ENCODE measurements at places on chromosomes 16 and 17.
A peak's percentile ranks its signal among the peaks of the same experiment; 100 is the strongest.

- DNase-seq, result no peak
These were observed 745.2 kb downstream of the WWOX start for GRCh38 chr16:78844682-78845081.

DNA sequence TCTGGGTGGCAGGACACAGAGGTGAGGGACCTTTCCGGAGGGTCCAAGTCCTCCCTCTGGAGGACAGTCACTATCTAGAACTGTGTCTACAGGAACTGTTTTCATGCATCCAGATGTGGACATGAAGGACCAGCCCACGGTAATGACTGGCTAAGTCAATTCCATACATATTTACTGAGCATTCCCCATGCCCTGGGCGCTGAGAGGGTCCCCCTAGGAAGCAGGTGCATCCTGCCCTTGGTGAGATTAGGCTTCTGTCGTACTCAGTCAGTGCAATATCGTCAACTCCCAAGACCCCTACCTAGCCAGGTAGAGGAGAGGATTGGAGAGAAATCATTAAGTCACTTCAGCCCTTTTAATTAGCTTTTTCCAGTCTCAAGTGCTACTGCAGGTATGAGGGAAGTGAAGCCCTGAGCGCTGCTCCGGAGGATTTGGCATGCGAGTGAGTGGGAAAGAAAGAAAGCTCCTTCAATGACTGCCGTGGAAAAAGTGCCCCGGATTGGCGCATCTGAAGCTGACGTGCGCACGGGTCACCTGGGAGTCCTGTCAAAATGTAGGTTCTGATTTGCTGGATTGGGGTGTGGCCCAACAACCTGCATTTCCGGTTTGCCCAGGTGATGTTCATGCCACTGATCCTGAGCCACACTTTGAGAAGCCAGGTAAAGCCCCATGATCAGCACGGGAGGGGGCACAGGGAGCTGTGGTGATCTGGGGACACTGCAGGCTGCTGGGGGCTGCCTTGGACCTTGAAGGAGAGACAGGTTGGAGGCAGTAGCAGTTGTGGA, 367.4 kb upstream of the TNRC6C start:
- no peak for DNase-seq

GRCh38 chr16:57349212-57350031, 9.2 kb upstream of the CCL22 start:
- DNase-seq, result no peak

DNA sequence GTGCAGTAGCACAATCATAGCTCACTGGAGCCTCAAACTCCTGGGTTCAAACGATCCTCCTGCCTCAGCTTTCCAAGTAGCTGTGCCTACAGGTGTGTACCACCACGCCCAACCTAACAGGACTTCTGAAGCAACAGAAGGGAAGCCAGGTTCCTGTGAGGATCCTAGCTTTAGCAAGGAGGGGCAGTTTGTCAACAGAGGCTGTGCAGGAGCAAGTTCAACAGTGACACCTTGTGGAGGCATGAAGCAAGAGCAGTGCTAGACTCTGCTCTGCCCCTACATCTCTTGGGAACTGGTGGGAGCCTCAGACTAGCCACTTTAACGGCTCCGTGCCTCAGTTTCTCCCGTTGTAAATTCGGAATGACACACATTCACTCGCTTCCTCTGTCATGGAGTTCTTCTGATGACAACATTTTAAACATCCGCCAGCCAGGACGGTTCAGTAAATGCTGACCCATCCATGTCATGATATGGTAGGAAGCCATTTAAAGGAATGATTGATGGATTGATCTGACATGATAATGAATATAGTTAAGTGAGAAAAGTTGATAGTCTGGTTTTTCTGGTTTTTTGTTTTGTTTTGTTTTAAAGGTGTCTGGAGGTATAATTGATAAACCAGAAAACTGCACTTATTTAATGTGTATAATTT, 218.7 kb downstream of the MRTFB start:
- no peak for DNase-seq

DNA sequence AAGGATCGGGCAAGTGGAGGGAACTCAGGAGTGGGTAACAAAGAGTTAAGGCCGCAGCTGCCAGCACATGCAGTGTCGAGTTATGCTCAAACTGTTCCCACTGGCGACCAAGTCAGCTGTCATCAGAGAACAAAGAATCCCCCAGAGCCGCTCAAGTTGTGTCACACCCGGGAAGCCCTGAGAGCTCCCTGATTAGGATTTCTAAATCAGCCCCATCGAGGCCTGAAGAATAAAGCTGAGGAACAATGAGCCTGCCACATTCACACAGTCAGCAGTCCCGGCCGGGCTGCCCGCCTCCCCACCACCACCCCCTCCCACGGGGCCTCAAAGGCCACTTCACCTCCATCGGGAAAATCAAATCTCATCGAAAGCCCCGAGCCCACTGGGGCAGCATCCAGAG, 84.5 kb downstream of the SOX9 start:
- DNase-seq, result no peak

- DNase-seq, result no peak
These were observed 79.5 kb upstream of the DHX40 start for GRCh38 chr17:59485946-59486345.

- DNase-seq, result peak; percentile 74
These were observed 7.0 kb downstream of the CORO6 start for GRCh38 chr17:29615492-29616299.

- DNase-seq, result no peak
These were observed 58.8 kb downstream of the RPTOR start for GRCh38 chr17:80603396-80603795.

DNA sequence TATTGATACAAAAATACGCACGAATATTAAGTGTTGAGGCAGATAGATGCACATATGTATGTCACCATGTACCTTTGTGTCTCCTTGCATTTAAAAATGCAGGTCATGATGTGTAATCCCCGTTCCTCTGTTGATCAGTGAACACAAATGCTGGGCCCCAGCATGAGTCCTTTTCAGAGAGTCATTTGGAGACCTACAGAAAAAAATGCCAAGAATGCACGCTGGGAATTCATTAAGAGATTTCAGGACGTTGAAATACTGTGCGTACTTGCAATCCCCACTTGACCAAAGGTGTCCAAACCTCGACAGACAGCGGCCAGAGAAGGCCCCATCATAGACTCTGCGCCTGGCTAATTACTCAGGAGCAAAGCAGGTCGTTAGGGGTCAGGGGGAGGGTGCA, 496.0 kb downstream of the MAF start:
- DNase-seq, result no peak

DNA sequence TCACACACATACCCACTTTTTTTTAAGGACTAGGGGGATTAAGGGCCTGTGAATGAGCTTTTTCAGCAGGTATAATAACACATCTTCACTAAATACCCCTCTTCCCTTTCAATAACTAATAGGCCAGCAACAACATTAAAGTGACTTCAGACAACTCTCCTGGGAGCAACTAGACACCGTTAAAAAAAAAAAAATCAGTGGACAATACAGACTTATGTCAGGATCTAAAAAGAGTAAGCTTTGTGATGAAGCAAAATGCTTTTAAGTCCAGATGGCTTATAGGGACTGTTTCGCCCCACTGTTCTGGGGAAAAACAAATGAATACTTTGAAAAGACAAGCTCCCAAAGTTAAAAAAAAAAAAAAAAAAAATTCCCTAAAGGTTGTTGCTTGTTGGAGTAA, 29.0 kb downstream of the SPAG9 start:
- no peak for DNase-seq

GRCh38 chr17:82898976-82899514, 59.2 kb upstream of the ZNF750 start:
- no peak for DNase-seq

DNA sequence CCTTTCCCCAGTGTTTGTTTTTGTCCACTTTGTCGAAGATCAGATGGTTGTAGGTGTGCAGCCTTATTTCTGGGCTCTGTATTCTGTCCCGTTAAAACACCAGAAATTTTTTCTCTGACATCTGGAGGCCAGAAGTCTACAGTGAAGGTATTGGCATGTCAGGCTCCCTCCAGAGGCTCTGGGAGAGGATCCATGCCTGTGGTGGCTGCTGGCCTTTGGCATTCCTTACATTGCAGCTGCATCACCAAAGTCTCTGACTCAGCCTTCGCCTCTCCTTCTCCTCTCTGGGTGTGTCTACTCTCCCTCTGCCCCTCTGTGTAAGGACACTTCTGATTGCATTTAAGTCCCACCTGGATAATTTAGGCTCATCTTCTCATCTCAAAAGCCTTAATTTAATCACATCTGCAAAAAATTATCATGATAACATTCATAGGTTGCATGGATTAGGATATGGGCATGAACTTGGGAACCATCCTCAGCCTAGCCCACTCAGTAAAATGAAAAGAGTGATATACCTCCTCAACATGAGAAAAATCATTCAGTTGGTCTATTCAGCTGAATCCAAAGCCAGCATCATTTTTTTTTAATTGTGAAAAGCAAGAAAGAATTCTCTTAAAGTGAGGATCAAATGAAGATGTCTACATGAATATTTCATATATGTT, 78.0 kb downstream of the MAP2K6 start:
- peak; percentile 37 for DNase-seq

DNA sequence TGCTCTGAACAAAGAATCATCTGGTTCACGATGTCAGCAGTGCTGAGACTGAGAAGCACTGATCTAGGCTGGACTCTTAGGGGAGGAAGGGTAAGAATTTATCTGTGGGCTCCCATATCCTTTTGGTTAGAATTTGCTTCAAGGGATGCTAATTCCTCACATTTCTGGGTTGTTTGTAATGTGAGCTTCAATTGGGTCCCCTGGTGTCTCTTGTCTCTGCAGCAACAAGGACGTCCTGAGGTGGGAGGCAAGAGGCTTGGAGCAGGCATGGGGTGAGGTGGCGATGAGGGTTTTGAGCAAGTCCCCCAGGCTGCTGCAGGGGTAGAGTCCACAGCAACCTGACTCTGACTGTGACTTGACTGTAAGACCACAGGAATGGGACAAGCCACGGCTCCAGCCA, 213.8 kb upstream of the NLRP1 start:
- DNase-seq, result no peak

DNA sequence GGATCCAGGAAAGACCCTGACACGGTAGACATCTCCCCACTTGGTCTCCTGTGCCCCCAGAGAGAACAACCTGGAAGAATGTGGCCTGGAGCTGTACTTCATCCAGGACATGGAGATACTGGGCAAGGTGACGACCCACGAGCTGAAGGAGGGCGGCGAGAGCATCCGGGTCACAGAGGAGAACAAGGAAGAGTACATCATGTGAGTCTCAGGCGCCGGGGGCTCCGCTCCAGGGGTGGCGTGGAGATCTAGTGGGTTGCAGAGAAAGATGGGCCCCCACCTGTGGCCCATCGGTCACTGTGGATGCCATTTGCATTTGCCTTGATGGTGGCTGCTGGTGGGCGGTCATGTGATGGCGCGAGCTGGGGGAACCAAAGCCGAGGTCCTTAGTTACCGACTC, 14.9 kb upstream of the CLEC18A start:
- no peak for DNase-seq

DNA sequence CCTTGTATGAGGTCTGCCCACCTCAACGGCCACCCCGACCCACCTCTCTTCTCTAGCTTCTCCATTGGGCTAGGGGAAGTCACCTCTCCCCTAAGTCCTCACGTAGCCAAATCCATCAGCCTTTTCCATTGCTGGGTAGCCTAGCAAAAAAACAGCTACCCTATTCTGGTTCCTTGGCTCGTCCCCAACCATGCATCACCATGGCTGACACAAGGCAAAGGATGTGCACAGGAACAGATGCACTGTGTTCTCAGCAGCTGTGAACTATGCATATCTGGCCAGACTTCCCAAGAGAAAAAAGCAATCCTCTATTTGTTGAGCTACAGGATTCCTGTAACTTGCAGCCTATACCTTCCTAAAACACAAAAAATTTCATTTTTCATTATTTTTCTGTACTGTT, 22.0 kb upstream of the FLCN start:
- no peak for DNase-seq

DNA sequence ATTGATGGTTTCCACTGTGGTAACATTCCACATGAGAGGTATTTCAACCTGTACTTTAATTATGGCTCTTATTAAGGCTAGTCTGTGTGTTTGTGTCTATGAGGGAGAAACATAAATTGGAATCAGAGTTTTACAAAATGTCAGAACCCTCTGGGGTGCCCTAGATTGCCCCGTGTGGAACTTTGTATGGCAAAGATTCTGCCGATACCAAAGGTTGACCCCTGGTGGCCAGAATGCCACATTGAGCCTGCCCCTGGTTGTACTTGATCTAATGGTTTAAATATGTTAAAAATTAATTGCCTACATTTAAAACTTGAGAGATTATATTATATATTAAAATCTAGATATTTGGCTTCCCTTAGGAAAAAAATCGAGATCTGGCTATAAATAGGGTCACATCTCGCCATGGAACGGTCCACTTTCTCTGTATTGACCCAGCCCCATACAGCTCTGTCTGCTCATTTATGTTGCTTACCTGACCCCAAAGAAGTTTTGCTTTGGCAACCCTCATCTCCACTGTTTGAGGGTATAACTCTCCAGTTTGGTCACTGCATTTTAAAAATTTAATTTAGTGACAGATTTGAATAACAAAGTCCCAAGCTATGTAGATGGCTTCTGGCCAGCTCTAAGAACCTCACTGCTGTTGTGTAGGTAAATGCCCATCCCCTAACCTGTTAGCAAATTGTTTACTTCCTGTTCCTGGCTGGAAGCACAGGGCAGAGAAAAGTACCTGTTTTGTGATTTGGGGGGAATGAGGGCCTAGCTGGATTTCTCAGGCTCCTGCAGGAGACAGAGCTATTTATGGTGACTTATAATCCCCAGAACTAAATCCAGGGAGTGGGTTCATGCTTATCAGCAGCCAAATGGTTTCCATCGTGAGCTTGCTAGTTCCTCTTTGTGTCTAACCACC, 95.0 kb downstream of the PLCG2 start:
- peak; percentile 40 for DNase-seq

- DNase-seq, result no peak
These were observed 3.7 kb downstream of the RHBDL3 start for GRCh38 chr17:32269377-32269776.

DNA sequence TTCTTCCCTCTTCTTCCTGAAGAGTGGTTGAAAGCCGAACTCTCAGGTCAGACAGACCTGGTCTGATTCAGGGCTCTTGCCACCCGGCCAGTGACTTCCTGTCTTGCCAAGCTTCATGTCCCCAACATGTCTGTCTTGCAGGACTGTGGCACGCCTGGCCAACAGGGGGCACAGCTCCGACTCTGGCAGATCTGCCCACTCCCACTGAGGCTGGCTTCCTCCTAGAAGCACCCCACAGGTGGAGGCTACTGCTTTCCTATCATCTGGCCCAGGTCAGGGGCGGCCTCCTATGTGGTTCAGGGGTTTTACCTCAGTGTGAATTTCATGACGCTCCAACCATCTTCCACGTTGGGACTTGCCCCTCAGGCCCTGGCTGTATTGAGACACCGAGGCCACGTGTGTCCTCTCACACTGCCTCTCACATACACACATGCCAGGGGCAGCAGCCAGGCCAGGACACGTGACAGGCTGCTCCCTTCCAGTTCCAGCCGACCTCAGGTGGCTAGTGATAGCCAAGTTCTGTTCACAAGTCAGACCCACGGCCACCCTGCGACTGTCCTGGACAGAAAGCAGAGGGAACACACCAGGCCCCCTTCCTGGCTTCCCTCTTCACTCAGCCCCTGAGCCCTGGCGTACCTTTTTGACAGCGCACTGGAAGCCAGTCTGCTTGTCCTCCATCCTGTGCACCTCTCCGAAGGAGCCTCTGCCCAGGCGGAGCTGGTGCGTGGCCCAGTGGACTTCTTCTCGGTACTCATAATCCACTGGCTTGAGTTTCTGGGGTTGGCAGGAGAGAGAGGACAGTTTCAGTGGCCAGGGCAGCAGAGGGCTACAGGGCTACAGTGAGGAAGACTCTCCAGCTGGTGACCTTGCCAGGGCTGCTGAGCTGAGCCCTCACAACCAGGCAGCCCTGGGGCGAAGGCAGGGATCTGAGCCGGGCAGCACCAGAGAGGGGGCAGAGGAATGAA, 22.6 kb upstream of the SPATA32 start:
- DNase-seq, result no peak

Data from fibroblast of the aortic adventitia (primary cell).